ENCODE measurements at places on chromosomes 7 and 10.

GRCh38 chr7:79553811-79554555 is 100.5 kb upstream of the MAGI2 start:
- no peak for DNase-seq

GRCh38 chr7:19000410-19000809 is 117.0 kb downstream of the TWIST1 start:
- DNase-seq = no peak

- no peak for DNase-seq
Measured at GRCh38 chr10:79133416-79133815, 64.7 kb downstream of the ZMIZ1 start.

DNA sequence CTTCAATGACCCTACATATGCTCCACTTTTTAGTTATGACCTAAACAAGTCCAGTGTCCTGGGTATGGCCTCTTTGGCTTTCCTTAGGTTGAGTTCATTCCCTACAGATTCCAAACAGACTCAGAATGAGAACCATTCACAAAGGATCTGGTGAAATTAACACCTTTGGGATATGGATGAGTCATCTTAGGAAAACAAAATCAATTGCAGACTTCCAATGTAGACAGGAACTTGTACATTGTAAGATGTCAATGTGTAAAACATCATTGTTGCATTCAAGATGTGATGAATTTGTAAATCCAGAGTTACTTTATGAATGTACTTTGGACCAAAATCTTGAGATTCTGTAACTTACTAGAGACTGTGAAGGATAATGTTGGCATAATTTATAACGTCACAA is 43.4 kb upstream of the HECTD2 start:
- DNase-seq = no peak

DNA sequence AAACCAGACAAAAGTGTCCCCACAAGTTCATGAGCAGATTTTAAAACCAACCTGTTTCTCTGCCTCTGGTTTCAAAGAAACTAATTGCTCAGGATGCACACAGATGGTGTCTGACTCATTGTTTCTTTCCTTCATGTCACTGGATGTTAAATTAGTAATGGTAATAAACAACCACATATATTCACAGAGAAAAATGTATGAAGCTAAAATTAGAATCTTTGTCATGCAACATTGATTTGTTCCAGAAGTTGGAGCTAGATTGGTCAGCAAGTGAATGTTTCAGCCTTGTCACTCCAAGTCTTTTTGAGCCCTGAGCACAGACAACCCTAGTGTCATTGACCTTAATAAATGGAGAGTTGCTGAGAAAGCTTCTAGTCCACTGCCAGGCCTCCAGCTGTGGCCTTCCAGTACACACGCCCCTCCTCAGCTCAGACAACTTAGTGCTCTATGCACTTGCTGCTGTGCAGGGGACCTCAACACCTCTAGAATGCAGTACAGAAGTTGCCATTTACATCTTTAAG is 175.9 kb downstream of the CCDC71L start:
- DNase-seq = no peak

GRCh38 chr10:34373211-34373610 is 441.9 kb downstream of the PARD3 start:
- DNase-seq = peak; percentile 28

DNA sequence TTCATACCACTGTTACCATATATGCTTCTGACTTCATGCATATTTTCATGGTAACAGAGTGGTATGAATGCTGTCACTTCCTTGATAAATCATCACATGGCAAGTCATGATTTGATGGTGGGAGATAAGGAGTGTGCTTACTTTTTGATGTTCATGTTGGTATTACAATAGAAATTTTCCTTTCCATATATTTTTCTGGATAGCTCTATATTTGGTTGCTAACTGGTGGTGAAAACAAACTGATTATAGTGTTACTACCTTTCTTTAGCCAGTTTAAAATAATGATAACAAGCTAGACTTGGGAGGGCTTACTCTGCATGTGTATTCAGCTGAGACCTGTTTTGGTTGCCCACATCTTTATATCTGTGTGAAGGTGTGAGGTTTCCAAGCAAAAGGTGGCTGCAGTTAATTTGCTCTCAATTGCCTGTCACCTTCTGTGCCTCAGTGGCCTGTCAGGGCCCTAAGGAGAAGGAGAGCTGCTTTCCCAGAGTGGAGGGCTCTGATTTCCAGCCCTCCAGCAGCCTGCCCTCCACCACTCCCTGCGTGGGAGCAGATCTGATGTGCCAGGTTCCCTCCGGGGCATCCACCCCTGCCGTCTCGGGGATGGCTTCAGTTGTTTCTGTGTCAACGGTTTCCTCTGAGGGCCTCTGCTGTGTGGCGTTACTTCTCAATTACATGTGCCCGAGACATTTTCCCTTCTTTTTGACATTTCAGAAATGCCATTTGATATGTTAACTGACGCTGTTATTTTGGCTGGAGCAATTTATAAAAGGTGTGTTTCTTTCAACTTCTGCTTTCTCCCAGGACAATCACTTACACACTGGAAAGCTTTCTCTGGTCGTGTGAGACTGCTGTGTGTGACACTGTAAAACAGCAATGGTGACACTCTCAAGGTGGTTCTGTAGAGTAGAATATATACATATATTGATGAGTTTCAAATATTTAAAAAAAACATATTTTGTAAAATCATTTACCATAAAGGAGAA is 107.7 kb upstream of the KLF6 start:
- no peak for DNase-seq

GRCh38 chr10:113294868-113295267 is 258.0 kb upstream of the HABP2 start:
- no peak for DNase-seq

- no peak for DNase-seq
Measured at GRCh38 chr10:81978238-81978637, 103.2 kb downstream of the NRG3 start.

- no peak for DNase-seq
Measured at GRCh38 chr7:64300641-64301405, 12.9 kb upstream of the ZNF736 start.

GRCh38 chr10:127041552-127041951 is 136.3 kb downstream of the DOCK1 start:
- DNase-seq = no peak

- DNase-seq = no peak
Measured at GRCh38 chr7:28484606-28484935, 72.3 kb downstream of the CREB5 start.

- no peak for DNase-seq
Measured at GRCh38 chr10:31000071-31000782, 31.4 kb downstream of the ZNF438 start.

DNA sequence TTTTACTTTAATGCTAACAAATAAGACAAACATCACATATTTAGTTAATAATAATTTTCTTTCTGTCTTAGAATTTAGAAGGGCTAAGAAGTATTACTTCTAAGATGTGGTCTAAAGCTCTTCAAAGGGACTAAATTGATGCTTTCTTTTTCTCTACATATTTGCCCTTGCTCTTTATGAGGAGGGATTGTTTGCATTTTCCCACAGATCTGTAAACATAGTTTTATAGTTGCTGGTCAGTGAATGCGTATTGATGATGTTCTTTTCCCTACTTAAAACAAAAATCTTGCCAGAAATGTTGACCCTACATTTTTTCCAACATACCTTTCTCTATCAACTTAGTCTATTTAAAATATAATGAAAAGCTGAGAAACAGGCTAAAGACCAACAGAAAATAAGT is 372.4 kb upstream of the LRGUK start:
- no peak for DNase-seq

GRCh38 chr7:30925117-30925516 is 13.5 kb downstream of the AQP1 start:
- no peak for DNase-seq

- DNase-seq = no peak
Measured at GRCh38 chr7:53504914-53505313, 469.5 kb downstream of the POM121L12 start.

GRCh38 chr7:116726149-116726548 is 54.2 kb downstream of the MET start:
- no peak for DNase-seq

DNA sequence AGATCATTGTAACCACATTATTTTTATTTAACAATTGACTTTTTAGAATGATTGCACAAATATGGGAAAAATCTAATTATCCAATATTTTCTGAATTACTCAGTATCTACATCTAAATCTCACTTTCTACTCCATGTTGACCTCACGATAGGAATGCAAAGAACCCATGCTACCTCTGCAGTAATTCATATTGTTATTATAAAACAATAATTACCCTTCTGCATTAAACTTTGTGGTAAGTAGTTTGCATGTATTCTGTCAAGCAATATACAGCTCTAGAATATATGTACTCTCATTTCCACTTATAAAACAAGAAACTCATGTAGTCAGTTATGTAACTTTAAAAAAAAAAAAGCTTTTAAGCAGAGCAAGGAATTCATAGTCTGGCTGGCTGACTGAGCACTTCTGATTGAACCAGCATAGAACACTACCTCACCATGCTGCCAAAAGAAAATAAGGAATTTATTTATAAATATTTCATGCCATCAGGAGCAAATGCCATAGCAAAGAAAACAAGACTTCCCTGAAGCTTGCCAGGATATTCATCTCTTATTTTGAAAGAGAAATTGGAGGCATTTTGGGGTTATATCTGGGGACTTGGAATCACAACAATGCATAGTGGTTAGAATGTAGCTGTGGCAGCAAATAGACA is 895.7 kb downstream of the XPNPEP1 start:
- DNase-seq = no peak

DNA sequence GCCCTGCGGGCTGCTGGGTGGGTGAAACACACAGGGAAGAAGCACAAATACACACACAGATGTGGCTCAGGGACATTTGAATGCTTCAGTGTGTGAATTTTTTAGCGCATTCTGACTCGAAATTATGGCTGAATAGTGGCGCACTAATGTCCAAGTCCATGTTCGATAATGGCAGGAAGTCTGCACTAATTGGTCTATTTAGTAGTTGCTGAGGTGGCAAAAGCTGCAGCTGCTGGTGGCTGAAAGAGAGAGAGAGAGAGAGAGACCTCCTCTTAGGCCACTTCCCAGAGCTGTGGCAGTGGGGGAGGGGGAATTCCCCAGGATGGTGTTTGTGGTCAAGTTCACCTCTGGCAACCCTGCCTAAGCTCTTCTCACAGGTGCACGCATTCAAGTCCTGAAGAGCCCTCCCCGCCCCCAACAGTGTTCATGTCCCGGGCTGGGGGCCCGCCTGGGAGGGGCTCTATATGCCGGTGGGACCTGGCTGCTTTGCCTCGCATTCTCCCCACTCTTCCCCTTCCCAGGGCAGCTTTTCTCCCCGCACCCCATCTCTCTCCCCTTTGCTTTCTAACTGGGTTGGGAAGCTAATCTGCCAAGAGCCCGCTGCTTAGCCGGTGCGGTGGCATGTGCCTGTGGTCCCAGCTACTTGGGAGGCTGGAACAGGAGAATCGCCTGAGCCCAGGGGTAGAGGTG is 6.0 kb upstream of the MNX1 start:
- DNase-seq = no peak

DNA sequence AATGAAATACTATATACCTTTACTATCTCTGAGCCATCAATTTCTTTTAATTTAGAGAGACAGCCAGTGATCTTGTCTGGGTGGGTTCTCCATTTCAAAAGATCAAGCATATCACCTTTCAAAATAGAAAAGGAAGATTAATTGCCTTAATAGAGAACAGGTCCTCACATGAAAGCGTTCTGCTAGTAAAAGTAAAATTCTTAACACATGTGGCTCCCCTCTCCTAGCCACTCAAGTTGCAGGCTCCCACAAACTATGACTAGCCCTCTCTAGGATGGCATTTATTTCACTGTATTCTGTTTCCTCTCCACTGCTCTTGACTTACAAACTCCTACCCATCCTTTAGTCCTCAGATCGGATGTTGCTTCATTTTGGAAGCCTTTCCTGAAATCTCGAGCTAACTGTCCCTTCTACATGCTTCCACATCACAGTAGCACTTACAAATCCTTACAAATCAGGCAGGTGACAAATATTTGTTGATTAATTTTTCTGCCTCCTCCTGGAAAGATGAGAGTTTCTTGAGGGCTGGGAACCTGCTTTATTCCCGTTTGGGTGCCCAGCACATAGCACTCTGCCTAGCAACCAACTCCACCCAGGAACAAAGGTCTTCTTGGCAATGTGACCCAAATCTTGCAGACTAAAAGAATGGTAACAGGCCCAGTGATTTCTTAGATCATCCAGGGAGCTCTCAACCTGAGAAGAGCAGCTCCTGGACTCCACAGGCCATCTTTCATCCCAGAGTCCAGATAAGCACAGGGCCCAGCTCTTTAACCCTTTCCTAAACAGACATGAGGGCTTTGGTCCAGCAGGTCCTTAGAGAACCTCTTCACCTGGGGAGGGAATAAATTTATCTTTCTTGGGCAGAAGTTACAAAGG is 310.4 kb upstream of the IMMP2L start:
- DNase-seq = no peak

GRCh38 chr7:103777440-103777839 is 212.0 kb downstream of the RELN start:
- no peak for DNase-seq

- DNase-seq = no peak
Measured at GRCh38 chr7:76354981-76355730, 3.6 kb downstream of the YWHAG start.

DNA sequence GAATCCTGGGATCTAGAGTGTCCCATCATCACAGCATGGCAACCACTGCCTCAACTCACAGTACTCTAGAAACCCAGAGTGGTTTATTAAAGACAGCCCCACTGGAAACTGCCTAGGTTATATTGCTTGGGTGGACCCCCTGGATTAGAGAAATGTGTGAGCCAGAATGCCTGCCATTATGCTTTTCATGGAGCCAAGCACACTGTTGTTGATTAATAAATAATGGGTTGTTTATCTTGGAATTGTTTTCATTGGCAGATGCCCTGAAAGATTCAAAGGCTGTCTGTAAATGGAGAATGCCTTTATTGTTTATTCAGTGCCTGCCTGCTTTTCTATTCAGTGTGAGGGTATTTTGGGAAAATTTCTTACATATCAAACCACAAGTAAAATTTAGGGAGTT is 52.1 kb downstream of the GNAI1 start:
- no peak for DNase-seq

DNA sequence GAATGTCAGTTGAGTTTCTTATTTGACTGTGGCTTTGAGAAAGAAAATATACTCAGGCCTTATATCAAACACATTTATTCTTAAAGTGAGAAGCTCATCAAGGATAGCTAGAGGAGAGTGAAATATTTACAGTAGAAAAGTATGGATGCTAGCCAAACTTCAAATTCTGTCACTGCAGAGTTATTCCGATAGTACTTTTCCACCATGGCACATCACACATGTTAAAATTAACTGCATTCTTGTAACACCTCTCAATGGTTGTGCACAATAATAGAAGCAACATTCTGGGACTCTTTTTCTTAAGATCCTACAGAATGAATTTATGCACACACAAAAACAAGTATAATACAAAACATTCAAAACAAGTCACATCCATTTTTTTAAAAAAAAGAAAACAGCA is 4.5 kb downstream of the PPP1R3C start:
- no peak for DNase-seq

DNA sequence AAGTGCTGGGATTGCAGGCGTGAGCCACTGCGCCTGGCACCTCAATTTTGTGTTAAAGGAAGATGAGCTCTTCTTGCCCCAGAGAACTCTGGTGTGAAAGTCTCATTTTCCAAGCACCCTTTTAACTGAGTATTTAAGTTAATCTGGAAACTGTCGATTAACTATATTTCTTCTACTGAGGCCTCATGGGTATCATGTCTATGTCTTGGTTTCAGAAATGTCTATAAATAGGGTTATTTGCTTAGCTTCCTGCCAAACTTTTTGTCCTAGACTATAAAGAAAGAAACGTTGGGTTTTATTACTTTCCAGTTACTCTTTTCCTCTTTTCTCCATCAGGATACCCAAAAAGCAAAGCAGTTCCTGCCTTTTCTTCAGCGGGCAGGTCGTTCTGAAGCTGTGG is 102.4 kb downstream of the LRRC4 start:
- DNase-seq = no peak
